HuH-7.5 (cell line): ENCODE measurements at places on chromosomes 1 and 21.

DNA sequence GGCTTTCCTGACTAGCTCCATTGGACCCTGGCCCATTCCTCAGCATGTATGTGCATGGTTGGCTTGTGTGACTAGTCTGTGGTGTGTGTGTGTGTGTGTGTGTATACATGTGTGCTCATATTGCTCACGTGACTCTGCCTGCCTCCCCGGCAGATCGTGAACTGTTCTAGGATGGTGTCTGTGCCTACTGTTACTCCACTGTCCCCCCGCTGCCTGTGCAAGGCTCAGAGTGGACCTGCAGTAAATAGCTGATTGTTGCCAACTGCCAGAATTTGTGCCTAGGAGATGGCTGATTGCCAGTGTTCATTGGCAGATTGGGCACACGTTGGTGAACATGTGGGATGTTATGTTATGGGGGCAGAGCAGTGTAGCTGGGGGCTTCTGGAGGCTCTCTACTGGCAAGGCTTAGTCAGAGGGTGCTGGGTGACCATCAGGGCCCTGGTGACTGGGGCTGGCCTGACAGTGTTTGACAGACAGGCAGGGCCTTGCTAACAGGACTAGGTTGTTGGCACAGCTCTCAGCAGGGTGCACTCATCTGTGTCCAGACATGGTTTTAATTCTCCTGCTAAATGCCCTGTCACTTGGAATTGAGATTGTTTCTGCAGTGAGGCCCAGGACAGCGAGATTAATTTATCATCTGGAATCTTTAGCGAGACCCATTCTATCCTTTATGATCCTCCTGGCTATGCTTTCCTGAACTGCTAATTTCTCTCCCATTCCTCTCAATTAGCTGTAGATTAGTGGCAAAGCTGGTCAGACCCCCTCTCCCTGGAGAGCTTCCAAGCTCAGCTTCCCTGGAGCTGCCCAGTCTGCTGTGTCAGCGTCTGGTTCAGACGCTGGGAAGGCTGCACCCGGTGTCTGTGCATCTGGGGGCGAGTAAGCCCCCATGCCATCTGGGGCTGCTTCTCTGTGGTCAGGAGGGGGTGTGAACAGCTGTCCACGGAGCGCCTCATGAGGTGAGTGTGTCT is 20.8 kb downstream of the SLC6A17 start:
- DNase-seq: no peak

- no peak for DNase-seq
Observed at GRCh38 chr21:45269861-45270260, 17.8 kb downstream of the POFUT2 start.

DNA sequence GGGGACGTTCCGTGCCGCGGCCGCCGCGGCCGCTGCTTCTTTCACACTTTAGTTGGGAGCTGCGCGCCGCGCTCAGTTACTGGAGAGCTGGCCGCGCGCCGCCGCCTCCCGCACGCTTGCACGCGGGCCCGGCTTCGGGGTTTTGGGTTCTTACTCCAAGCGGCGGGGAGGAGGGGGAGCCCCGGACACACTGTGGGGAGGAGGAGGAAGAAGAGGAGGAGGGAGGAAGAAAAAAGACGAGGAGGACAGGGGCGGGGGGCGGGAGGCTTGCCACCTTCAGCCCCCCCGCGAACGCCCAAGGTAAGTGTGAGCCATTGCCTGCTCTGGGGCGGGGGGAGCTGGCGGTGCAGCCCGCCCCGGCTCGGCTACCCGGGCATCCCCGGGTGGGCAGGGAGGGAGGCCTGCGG is 243 bp downstream of the C1orf21 start:
- DNase-seq: no peak

GRCh38 chr1:227790868-227791267 is 24.6 kb upstream of the PRSS38 start:
- no peak for DNase-seq
